ENCODE measurements at places on chromosomes 13 and 19.

DNA sequence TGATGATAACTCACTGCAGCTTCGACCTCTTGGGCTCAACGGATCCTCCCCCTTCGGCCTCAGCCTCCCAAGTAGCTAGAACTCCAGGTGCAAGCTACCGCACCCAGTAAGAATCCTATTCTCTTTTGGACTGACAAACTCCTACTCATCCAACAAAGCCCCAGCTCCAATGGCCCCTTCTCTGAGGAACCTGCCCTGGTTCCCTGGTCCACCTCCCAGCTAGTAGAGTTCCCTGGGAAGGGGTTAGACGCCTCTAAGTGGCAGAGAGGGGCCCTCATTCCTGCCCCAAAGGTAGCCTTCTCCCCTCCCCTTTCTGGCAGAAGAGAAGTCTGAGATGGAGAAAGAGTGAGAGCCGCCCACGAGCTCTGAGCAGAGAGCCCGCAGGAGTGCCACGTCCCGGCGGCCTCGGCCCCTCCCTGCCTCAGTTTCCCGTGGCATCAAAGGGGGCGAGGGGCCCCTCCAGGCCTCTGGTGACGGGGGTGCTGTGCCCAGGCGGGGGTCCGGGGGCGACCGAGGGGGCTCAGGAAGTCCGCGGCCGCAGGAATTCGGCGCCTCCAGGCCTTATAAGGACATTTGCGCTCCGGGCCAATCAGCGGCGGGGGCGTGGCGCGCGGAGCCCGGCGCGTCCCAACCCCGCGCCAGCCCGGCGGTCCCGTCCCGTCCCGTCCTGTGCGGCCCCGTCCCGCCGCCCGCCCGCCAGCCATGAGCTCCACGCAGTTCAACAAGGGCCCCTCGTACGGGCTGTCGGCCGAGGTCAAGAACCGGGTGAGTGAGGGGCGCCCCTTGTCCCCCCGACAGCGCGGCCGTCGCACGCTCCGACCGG lies at the start of gene CNN2:
CNN2 (plus strand) TSS at position 649 of the 823 bp plus-strand sequence; CDS start at position 703, 54 bp downstream.
- DNase-seq: no peak

DNA sequence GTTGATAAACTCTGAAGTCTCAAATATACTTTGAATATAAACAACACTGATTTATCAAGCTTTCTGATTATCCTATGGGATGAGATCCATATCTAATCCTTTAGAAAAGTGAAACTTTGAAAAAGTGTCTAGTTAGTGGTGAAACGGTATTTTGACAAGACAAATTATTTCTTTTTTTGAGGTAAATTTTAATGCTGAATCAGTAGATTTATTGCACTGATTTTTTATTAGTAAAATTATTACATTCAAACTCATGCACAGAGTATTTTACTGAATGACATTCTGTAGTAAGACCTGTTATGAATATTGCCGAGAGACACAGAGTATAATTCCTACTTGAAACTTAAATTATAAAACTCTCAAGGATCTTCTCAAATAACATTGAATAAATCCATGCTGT lies 679.1 kb upstream of the SPRY2 start:
- no peak for DNase-seq

DNA sequence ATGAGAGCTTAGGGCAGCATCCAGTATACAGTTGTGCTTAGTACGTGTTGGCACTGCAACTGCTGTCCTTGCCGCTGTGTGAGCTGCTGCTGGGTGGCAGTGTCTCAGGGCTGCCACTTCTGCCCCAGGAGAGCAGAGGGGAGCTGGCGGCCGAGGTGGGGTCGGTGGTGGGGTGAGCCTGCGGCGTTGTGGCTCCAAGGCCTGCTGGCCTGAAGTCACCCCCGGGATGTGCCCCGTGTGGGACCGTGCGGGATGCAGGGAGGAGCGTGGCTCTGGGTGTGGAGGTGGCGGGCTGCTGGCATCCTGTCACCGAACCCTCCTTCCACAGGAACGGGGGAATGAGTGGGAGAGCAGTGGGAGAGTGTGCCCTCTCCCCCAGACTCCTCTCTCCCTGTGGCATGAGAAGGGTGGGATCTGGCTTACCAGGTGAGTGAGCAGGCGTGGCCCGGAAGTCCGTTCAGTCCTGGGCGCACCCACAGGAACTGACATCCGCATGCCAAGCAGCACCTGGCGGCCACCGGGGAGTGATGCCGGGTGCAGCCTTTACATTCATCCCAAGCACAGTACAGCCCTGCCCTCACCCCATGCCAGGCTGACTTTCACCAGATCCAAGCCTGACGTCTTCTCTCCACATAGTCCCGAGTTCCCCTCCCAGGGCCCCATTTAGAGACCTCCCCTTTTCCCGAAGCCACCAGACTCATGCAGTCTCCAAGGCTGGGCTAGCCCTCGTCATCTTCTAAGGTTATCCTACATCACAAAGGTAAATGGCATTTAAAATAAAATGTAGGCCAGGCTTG lies 26.6 kb downstream of the MCF2L start:
- no peak for DNase-seq

- no peak for DNase-seq
These were observed 14.0 kb downstream of the DPP9 start for GRCh38 chr19:4709440-4710280.

DNA sequence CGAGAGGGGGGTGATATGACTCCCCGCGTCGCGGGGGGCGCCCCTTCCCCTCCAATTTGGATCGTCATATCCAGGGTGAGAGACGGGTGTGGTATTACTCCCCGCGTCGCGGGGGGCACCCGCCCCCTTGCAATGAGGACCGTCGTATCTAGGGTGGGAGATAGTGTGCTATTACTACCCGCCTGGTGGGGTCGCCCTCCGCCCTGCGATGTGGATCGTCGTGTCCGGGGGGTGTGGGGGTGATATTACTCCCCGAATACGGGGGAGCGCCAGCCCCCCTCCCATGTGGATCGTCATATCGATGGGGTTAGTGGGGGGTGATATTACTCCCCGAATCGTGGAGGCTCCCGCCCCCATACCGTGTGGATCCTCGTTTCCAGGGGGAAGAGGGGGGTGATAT lies 29.2 kb upstream of the RGCC start:
- no peak for DNase-seq

GRCh38 chr19:13408889-13409518 lies 97.3 kb downstream of the CACNA1A start:
- no peak for DNase-seq

- no peak for DNase-seq
These were observed 811 bp downstream of the ARMC6 start for GRCh38 chr19:19034204-19034624.

GRCh38 chr13:45109102-45109720 lies 11.1 kb upstream of the GTF2F2 start:
- DNase-seq: no peak

DNA sequence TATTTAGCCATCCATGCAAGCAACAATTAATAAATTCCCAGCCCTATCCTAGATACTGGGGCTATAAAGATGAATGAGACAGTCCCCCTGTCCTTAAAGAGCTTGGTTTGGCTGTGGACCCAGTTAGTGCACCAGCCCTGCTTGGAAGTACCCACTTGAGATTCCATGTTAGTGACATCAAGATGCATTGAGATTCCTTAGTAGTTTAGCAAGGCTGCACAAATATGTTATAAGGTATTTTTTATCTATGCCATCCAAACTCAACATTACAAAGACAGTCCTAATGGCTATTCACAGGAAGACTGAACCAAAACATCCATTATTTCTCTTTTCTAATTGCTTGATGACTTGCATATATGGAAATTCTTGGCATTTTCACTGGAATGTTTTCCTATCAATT lies 48.8 kb upstream of the RAP2A start:
- no peak for DNase-seq

Data from epithelial cell of prostate (primary cell).